ENCODE measurements at places on chromosomes 4 and X.

DNA sequence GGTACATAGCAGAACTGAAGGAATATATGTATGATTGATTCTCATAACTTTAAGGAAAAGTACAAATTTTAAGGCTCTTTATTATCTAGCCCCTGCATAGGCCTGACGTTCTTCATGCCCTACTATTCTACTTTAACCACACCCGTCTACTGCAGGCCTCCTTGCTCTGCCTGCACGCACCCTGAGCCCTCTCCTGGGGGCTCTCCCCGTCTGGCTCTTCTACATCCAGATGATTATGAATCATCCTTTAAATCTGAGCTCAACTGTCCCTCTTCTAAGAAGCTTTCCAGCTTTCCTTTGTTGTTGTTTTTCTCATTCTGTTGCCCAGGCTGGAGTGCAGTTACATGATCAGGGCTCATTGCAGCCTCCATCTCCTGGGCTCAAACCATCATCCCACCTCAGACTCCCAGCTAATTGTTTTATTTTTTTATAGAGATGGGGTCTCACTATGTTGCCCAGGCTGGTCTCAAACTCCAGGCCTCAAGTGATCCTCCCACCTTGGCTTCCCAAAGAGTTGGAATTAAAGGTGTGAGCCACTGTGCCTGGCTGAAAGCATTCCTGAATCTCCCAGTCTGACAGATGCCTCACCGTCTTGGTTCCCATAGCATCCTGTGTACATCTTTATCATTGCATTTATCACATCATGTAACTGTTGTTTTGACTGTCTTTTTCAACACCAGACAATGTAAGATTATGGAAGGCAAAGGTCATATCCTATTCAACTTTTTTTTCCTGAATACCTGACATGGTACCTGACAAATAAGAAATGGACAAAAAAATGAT, 89.2 kb downstream of the WDFY3 start:
- no peak for DNase-seq

DNA sequence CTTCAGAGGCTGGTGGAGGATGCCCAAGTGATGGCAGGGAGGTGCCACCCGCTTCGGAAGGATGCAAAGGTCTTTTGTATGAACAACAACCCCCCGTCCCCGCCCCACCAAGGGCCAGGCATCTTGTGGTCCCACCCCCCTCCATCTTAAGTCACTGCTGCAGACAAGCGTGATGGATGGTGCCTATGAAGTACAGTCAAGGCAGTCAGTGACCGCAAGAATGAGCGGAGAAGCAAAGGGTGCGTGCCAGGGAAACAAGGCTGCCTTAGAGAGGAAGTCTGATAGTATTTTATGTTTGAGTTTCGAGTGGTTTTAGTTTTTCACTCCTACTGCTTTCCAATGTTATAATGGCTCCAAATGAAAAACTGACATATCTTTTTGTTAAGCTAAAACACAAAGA, 68.7 kb upstream of the GPM6B start:
- no peak for DNase-seq

DNA sequence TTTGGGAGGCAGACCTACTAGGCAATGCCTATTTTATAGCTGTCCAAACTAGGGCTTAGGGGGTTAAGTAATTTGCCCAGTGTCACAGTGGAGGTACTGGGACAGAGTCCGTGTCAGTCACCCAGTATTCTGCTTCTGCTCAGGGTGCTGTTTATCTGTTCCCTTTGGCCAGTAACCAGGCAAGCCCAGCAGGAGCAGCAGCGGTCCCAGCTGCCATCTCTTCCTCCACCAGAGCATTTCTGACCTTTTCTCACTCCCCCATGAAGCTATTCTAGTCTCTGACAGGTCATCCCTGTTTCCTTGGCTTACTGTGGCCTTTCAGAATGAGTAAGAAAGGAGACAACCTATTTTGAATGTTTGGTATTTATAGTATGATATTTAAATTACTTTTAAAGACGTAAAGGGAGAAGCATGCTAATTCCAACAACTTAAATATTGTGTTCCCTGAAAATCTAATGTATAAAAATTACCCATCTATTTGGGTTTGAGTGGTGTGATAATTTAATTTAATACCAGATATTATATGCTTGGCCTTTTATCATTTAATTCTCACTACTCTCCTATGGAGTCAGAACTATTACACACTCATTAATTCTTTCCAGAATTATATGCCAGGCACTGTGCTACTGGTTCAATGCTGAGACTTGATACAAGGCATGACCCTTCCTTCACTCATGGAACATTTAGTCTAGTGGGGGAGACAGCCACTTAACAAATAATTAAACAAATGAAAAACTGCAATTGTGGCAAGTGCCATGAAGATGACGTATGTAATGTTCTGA, 60.6 kb downstream of the RPS6KA3 start:
- DNase-seq: peak; percentile 55

DNA sequence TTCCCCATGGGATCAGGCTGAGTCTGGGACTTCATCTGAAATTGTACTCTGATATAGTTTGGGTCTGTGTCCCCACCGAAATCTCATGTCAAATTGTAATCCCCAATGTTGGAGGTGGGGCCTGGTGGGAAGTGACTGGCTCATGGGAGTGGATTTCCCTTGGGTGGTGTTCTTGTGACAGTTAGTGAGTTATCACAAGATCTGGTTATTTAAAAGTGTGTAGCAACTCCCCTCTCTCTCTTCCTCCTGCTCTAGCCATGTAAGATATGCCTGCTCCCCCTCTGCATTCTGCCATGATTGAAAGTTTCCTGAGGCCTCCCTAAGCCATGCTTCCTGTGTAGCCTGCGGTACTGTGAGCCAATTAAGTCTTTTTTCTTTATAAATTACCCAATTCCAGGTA, 61.0 kb downstream of the RASGEF1B start:
- DNase-seq: no peak

DNA sequence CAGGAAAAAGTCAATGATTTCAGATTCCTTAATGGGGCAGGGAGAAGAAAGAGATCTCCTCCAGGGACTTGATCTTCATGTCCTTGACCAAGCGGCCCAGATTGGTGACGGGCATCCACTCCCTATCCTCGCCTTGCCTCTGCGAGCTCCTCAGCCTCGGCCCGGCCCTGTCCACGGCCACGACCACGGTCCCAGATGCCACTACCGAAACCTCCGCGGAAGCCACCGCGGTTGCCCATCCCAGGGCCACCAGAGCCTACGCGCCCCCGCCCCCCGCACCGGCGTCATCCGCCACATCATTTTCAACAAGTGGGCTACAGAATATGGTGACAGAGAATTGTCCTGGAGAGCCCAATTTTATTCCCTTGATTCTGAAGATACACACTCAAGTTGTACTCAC, 751.2 kb upstream of the PABPC4L start:
- no peak for DNase-seq

DNA sequence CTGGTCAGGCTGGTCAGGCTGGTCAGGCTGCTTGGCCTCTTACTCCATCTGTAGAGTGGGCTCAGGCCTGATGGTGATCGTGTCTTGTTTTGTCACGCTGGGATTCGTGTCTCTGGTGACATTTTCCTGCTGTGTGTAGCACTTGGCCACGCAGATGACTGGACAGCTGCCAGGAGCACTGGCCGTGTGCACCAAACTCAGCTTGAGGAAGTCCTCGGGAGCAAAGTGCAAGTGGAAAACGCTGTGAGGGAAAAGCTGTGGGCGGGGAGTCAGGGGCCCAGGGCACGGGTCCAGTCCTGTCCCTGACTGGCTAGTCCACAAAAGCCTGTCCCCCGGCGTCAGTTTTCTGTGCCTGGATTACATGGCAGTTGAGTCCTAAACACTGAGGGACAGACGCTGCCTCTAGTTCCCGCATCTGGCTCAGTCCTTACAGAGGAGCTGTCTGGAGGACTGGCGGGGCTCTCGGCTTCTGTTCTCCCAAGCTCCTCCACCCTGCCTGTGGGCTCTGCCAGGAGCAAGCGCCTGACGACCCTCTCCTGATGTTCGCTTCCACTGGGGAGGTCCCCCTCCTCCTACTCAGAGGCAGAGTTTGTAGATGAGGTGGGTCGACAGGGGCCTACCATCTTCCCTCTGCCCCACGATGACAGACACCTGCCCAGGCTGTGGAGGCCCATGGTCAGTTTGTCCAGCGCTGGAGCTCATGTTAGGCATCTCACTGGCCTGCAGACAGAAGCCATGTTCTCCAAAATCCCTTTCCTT, 35.9 kb upstream of the GRPEL1 start:
- no peak for DNase-seq
